ENCODE measurements at places on chromosomes 4 and X.

DNA sequence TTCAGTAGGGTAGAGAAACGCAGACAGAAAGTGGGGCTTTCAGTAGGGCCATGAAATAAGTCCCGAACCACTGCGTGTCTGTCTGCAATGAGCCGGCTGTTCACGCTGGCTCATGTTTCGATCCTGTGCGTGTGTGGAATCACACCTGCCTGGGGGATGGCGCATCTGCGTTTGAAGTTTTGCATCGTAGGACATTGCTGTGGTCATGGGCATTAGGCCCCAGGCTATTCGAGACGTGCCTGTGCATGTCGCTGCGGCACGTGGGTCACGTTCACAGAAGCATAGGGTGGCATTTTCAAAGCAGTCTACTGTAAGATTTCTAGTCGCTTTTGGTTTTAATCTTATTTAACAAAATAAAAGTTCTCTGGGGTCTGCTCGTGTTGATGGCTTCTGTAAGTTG, 25.5 kb upstream of the HGFAC start:
- DNase-seq, result no peak

GRCh38 chr4:54423066-54423465, 194.0 kb downstream of the PDGFRA start:
- DNase-seq, result no peak

DNA sequence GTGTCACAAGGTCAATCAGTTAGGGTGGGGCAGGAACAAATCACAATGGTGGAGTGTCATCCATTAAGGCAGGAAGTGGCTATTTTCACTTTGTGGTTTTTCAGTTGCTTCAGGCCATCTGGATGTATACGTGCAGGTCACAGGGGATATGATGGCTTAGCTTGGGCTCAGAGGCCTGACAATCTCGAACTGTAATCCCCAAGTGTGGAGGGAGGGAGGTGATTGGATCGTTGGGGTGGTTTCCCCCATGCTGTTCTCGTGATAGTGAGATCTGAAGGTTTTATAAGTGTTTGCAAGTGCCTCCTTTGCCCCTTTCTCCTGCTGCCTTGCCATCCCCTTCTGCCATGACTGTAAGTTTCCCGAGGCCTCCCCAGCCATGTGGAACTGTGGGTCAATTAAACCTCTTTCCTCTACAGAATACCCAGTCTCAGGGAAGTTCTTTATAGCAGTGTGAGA, 36.7 kb upstream of the STS start:
- no peak for DNase-seq

GRCh38 chr4:6087669-6088341, 69.6 kb upstream of the C4orf50 start:
- DNase-seq, result peak; percentile 7

GRCh38 chr4:76963131-76963750, 13.7 kb downstream of the SEPTIN11 start:
- DNase-seq, result no peak

- no peak for DNase-seq
These were observed 131.8 kb downstream of the AFF1 start for GRCh38 chr4:87066403-87067123.

- DNase-seq, result peak; percentile 22
These were observed 2.8 kb upstream of the CLCN5 start for GRCh38 chrX:49919617-49920016.

DNA sequence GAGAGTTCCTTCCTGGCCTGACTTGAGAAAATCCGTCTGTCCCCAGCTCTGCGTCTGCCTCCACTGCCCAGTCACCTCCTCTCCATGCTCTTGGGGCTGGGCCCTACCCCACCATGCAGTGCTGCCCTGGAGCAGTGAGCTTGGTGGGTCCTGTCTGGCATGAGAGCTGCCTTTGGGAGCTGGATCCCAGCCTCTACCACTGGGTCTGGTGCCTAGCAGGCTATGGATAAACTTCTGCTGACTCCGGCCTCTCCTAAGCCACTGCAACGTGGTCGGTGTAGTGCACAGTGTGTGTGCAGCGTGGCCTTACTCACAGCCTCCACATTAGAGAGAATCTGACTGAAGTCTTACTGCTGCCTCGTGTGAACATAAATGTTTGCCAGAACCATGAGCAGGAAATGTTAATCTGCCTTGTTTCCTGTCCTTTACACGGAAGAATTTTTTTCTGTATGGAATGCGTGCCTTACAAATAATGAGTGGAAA, 47.6 kb downstream of the HTT start:
- no peak for DNase-seq

DNA sequence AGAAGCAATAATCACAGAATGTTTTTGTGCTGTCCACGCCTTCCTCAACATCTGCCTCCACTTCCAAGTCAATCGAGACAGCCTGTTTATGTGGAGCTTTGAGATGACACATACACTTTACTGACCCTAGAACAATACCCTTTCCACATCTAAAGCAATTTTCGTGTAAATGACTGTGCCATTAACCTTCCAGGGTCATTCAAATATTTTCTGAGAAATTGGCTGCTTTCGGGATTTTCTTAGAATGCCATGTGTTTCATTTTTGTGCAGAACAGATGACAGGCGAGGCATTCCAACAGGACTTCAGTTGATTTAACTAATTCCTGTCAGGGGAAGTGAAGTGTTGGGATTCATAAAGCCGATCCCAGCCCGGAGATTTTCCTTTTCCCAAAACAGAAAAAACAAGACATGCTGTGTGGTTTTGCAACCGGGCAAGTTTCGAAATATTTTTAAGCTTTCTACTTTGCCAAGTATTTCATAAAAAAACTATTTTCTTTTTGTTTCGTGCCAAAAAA, 73.9 kb downstream of the SORBS2 start:
- DNase-seq, result peak; percentile 39

GRCh38 chr4:10554694-10555093, 97.5 kb upstream of the ZNF518B start:
- DNase-seq, result peak; percentile 67

DNA sequence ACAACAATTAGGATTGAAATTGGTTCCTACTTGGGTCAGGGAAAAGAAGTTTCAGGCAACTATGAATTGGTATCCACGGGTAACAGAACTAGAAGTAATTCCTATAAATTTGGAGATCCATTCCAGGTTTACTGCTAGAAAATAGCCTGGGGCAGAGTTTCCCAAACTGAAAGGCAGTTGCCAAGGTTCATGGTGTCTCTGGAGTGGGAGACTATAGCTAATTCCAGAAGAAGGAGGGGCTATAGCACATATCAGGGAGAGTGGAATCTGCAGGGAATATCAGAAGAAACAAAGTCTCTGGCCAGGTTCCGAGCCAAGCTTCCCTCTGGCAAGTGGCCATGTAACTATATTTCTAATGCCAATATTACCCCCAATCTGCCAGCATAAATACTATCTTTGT, 166.3 kb downstream of the GALNTL6 start:
- no peak for DNase-seq

GRCh38 chr4:162056990-162057389, 106.8 kb downstream of the FSTL5 start:
- DNase-seq, result no peak

GRCh38 chr4:37908488-37909331, 17.8 kb downstream of the TBC1D1 start:
- peak; percentile 63 for DNase-seq
